ENCODE measurements at places on chromosomes 7 and 10.

GRCh38 chr7:217781-218180, 25.4 kb downstream of the FAM20C start:
- peak; percentile 65 for DNase-seq

GRCh38 chr10:98636921-98637329, 190.2 kb upstream of the HPS1 start:
- no peak for DNase-seq

GRCh38 chr10:12218991-12219390, 23.0 kb downstream of the CDC123 start:
- DNase-seq: no peak

- no peak for DNase-seq
Observed at GRCh38 chr10:34633374-34633773, 181.7 kb downstream of the PARD3 start.

- DNase-seq: peak; percentile 30
Observed at GRCh38 chr7:1144269-1144771, 15.7 kb downstream of the ZFAND2A start.

- no peak for DNase-seq
Observed at GRCh38 chr10:28800144-28800543, 122.8 kb downstream of the BAMBI start.

DNA sequence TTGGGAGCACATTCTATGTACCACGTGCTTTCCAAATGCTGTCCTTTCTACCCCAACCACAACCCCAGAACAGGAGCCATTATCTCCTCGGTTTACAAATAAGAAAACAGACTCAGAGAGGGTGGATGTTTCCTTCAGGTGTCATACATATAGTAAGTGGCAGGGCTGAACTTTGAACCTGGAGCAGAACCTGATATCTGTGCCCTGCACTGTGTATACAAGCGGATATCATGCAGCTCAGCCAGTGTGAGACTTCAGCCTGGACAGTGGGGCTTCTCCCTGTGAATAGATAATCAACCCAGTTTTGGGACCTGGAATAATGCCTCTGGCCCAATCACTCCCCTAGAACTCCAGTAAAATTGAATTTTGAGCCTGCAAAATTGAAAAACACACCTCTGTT, 341.1 kb downstream of the GRID1 start:
- DNase-seq: no peak

- DNase-seq: no peak
Observed at GRCh38 chr10:29089091-29089490, 199.8 kb upstream of the LYZL1 start.

GRCh38 chr7:112072541-112073245, 133.5 kb downstream of the DOCK4 start:
- DNase-seq: no peak

DNA sequence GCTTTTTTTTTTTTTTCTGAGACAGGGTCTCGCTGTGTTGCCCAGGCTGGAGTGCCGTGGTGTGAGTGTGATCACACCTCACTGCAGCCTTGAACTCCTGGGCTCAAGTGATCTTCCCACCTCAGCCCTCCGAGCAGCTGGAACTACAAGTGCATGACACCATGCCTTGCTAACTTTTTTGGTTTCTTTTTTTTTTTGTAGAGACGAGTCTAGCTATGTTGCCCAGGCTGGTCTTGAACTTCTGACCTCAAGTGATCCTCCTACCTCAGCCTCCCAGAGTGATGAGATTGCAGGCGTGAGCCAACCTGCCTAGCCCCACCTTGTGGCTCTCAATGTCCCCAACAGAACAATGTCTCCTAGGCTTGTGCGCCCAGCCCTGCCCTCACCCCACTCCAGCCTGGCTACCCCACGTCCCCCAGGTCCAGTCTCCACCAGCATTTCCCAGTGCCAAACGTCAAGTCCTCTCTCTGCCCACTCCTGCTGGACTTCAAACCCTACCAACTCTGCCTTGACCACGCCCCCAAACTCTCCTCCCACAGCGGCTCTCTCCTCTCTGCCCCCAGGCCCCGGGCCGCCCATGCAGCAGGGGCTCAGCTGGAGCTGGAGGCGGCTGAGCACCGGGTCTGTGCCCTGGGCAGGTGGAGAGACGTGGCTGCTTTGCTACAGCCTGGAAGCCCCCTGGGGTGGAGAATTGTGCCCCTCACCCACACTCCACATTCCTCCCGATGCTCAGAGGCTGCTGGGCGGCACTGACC, 18.9 kb downstream of the BHLHA15 start:
- DNase-seq: no peak

- DNase-seq: peak; percentile 95
Observed at GRCh38 chr10:43362191-43362839, 9.1 kb upstream of the FXYD4 start.

DNA sequence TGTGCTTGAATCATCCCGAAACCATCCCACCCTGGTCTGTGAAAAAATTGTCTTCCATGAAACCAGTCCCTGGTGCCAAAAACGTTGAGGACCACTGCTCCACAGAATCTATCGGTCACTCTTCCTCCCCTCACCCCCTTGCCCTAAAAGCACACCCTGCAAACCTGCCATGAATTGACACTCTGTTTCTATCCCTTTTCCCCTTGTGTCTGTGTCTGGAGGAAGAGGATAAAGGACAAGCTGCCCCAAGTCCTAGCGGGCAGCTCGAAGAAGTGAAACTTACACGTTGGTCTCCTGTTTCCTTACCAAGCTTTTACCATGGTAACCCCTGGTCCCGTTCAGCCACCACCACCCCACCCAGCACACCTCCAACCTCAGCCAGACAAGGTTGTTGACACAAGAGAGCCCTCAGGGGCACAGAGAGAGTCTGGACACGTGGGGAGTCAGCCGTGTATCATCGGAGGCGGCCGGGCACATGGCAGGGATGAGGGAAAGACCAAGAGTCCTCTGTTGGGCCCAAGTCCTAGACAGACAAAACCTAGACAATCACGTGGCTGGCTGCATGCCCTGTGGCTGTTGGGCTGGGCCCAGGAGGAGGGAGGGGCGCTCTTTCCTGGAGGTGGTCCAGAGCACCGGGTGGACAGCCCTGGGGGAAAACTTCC, 784 bp upstream of the SERPINE1 start:
- peak; percentile 78 for DNase-seq

- DNase-seq: no peak
Observed at GRCh38 chr7:21011153-21011552, 224.5 kb upstream of the SP8 start.

DNA sequence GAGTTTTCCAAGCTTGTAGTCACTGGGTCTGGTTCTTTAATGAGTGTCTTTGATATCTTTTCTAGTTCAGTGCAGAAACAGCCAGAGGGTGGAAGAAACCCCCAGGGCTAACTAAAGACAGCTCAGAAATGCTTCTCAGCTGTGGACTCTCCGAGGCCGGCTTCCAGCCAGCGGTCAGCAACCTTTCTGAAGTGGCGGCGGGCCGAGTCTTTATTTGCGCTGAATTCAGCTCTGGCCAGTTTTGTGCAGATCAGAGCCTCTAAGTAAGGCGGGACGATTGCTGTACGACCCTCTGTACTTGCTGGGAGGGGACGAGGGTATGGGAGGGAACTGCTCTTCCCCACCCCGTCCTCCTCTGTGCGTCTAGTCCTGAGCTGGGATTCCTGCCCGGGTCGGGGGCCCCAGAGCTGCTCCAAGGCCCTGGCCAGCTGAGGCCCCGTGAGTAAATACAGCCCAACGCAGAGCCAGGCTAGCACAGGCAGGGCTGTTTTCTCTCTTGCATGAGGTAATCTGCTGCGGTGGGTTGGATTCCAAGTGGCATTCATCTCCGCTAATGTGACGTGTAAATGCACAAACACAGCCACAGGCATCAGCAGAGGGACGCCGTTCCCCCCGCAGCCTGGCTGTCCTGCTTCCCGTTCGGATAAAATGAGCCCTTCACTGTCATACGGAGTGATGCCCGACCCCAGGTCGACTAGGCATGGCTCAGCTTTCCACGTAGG, 159.8 kb downstream of the PIP4K2A start:
- peak; percentile 63 for DNase-seq

DNA sequence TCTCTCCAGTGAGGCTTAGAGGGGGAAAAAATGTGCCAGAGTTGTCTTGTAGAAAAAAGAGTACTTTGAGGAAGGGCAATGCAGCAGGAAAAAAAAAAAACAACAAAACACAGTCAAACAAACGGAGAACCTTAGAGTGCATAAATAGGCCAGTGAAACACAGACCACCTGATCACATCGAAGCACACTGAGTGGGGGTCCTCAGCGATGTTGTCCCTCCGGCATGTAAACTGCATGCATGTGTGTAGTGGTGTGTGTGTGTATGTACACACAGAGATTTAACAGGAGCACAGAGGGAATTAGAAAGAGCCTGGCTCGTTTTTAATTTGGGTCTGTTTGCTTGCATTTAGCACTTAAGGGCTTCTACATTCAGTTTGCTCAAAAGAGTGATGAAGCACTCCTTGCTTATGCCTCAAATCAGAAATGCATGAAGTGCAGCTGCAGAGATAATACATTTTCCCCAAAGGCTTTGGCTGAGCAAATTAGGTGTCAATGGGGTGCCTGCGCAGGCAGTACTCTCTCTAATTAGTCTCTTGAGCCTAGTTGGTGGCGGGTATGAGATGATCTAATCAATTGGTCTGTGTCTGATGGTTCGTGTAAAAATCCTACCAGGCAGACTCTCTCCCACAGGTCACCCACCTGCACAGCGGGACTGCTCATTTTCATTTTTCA, 62.7 kb upstream of the FZD1 start:
- no peak for DNase-seq
